ENCODE measurements at places on chromosomes 1 and 21. TPM values are rescaled to one million over a fixed set of nuclear protein-coding genes. Genes with fewer than 3 reads are reported as not detected.

NPR1 gene
- polyA plus RNA-seq = 10.7 TPM

LIN28A gene
- 3.6 TPM for polyA plus RNA-seq

INSRR gene
- 1.5 TPM for polyA plus RNA-seq

ANGPTL3 gene
- polyA plus RNA-seq = 0.25 TPM

NECAP2 gene
- polyA plus RNA-seq = 88.2 TPM

TRIM46 gene
- polyA plus RNA-seq = 4.0 TPM

LCE3E gene
- not detected for polyA plus RNA-seq

KPRP gene
- polyA plus RNA-seq = not detected

NRAS gene
- polyA plus RNA-seq = 17.4 TPM

EXO1 gene
- 8.3 TPM for polyA plus RNA-seq

S100B gene
- 7.1 TPM for polyA plus RNA-seq

PADI2 gene
- 3.2 TPM for polyA plus RNA-seq

ARHGAP29 gene
- 24.9 TPM for polyA plus RNA-seq

CYYR1 gene
- 6.1 TPM for polyA plus RNA-seq

Data from testis (tissue), 5 donors.